Central memory CD8-positive, alpha-beta T cell (primary cell): ENCODE measurements at places on chromosomes 4 and X.
A peak's percentile ranks its signal among the peaks of the same experiment; 100 is the strongest.

- no peak for DNase-seq
These were observed 65.7 kb upstream of the TTC29 start for GRCh38 chr4:147011411-147011810.

- DNase-seq = no peak
These were observed 136.7 kb upstream of the C1QTNF7 start for GRCh38 chr4:15291122-15291521.

GRCh38 chr4:145181091-145181501 lies 707 bp upstream of the OTUD4 start:
- no peak for DNase-seq

- no peak for DNase-seq
These were observed 76.7 kb downstream of the NLGN4X start for GRCh38 chrX:6151971-6152370.

DNA sequence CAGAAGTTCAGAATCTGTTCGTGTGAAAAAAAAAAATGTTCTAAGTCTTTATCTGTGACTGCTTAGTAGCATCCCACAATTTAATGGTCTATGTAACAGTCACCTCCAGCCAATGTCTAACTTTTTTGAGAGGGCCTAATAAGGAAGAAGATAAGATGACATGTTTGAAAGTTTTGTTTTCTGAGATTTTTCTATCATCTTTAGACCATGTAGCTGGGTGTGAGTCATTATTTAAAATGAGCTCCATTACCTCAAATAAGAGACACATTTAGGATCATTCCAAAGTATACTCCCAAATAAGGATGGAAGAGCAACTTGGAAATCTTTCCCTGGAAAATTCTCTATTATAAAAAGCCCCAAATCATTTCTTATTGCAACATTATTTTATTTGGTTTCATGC lies 28.2 kb upstream of the MCF2 start:
- no peak for DNase-seq

DNA sequence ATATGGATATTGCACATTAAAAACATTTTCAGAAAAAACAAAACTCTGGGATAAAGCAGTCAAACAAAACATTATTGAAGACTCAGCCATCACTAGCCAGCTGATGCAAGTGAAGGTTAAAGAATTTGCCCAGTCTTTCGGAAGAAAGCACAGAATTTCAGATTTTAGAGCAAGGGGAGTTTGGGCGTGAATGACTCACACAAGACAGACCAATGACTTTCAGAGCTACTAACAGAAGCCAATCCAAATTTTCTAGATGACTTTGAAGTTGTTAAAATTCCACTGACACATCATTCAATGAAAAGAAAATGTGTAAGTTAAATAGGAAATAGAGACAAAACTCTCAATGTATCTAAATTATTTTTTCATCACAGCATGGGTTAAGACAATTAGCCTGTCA lies 4.0 kb downstream of the MRFAP1L1 start:
- DNase-seq = no peak

DNA sequence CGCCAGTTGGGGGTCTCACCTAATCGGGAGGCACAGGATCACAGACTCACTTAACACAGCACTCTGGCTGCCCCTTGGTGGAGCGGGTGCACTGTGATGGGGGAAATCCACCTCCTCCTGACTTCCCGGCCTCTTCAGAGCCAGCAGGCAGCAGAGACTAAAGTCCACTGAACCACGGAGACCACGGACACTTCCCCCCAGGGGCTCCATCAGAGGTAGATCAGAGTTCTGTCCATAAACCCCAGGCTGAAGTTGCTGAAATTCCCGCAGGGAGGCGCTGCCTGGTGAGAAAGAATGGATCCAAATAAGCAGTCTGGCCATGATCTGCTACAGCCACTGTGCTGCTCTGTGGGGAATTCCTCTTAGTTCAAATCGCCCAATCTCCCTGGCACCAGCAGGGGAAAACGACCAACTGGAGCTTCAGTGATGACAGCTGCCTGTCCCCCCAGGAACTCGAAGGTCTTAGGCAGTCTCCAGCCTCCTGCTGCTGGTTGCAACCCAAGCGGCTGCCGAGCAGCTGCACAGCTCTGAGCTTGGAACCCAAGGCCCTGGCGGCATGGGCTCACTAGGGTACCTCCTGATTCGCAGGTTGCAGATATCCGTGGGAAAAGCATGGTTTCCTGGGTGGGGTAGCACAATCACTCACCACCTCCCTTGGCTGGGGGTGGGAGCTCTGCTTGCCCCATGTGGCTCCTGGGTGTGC lies 106.9 kb upstream of the DCAF12L2 start:
- no peak for DNase-seq

DNA sequence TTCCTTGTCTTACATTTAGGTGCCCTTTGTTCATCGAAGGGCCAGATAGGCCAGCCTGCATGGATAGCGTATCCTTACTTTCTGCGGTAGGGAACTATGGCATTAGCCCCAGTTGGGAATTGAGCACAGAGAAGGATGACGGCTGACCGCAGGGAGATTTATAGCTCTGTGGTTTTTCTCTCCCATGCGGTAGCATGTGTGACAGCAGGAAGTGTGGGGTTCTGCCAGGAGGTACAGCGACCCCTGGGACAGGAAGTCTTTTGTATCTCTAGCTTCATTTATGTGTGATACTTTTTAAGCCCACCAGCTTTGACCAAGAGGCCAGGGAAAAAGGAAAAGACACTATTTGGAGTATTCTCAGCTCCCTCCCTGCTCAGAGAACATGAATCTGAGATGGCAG lies 33.1 kb downstream of the GAB3 start:
- no peak for DNase-seq

- no peak for DNase-seq
These were observed 8.1 kb downstream of the RTL5 start for GRCh38 chrX:72123471-72124185.

DNA sequence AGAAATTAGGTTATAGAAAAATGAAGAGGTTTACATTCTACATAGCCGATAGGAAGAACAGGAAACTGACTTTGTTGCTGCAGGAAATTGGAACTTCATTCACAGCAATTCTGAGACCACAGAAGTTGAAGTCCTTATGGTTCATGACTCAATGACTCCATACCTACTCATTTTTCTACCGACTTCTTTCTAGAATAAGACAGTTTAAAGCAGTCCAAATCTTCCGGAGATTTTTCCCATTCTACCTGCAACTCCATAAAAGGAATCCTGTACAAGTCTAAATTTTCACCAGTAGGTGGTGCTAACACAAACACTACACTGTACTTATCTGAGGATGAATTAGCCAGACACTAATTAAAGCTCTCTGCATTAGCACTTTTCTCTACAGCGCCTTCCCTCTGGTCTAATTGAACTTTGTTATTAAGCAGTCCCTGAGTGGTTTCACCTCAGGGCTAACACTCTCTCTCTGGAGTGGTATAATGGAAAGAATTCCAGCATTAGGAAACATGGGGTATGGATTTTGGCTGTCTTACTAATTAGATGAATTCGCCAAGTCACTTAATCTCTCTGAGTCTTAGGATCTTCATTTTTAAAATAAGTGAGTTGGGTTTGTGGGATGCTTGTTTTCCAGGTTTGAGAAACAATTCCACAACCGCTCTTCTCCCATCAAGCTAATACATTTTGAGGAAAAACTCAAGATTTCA lies 167.9 kb downstream of the SMIM20 start:
- DNase-seq = no peak

DNA sequence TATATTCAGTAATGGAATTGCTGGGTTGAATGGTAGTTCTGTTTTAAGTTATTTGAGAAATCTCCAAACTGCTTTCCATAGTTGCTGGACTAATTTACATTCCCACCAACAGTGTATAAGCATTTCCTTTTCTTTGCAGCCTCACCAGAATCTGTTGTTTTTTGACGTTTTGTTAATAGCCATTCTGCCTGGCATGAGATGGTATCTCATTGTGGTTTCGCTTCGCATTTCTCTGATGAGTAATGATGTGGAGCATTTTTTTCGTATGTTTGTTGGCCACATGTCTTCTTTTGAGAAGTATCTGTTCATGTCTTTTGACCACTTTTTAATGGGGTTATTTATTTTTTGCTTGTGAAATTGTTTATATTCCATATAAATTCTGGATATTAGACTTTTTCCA lies 13.6 kb upstream of the MAGED4B start:
- DNase-seq = no peak

- DNase-seq = peak; percentile 14
These were observed 679.9 kb downstream of the RPA4 start for GRCh38 chrX:97563531-97564133.

DNA sequence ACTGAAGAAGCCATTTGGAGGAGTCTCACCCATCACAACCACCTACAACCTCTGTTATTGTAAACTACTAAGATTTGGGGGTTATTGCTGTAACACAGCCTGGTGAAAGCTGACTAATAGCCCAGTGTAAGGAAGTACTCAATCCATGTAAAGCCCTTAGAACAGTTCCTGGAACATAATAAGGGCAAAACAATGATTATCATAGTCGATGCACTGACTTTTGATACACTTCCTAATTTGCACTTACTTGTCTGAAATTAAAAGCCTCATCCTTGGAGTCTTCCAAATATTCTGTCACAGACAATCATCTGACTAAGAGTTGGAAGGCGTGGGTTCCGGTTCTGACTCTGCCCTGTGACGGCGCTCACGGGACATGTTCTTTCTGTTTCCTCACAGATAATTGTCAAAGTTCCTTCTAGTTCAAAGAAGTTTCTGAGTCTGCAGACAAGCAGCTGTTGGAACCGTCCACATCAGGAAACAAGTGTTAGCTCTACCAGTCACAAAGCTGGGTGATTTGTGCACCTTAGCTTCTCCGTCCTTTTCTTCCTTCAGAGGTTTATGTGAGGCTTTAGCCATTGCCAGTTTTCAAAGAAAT lies 33.4 kb upstream of the RASGEF1B start:
- no peak for DNase-seq

DNA sequence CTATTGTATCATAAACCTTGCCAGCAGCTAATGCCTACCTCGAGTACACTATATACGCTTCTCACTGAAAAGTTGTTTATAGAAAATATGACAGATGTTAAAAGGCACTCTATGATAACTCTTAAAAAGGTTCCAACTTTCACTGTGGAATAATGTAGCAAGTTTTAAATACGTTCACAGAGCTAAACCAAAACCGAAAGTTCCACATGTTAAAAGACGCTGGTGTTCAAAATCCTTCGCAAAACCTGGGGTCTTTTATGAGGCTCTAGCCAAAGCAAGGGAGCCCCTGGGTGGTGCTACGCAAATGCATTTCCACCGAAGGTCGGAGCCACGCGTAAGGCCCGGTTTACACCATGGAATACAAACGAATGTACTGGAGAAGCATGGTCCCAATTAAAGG lies 103.7 kb upstream of the TENM3 start:
- no peak for DNase-seq

DNA sequence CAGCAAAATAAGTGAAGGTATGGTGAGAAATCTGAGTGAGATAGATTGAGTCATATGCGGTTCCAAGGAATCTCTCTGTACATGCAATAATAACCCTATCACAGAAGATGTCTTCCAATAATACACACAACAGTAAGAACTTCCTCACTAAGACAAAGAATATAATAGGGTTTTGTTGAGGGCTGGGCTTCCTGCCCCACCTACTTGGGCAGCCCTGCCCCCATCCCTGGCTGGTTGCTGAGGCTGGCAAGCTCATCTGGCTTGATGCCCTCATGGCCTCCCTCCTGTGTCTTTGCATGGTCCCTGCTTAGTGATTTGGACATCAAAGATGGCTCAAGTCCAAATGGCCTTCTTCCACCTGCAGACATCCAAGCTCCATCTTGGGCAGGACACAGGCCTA lies 2.7 kb downstream of the GEMIN8 start:
- DNase-seq = no peak

GRCh38 chrX:95318882-95319281 lies 1365.8 kb upstream of the DIAPH2 start:
- no peak for DNase-seq

GRCh38 chrX:69144838-69145680 lies 20.2 kb downstream of the PJA1 start:
- no peak for DNase-seq

DNA sequence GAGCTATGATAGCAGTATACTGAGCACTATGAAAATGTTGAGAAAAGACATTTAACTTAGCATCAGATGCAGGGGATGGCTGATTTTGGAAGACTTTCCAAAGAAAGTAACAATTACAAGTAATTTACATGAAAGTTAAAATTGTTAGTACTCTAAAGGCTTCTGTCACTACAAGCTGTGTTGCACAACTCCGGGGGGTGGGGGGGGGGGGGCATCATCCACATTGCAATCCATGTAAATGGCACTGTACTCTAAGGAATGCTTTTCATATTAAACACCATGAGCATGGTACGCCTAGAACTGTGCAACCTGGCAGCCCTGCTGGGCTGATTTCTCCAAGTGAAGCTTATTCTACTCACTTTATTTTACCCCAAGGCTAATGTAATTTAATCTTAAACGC lies 363.4 kb downstream of the TMA16 start:
- DNase-seq = no peak

DNA sequence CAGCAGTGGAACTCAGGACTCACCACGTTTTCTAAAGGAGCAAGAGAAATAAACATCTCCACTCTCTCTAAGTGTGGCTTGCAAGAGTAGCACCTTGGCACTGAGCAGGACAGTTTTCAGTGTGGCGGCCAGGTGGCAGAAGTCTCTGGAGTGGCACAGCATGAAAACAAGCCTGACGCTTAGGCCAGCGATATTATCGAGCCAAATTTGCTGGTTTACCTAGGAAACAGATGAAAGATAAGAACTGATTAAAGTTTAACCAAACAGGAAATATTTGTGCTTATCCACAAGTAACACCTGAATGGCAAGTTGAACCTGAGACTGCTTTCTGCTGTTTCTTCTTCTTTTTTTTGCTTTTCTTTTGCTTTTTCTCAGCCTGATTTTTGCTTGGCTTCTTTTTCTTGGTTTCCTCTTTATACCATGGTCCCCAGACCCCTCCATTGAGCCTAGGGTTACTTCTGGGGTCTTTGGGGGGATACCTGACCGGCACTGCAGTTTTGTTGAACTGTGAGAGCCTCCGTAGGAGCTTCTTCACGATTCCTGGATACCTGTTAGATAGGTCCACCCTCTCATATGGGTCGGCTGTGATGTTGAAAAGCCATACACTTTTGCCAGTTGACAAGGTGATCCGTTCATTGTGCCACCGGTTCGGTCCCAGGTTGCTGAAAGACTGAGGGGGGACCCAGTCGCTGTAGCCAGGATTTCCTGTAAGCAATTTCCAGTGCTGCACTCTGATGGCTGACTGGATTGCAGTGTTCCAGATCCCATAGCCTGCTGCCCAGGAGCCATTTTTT lies 77.3 kb downstream of the ARSJ start:
- peak; percentile 39 for DNase-seq

DNA sequence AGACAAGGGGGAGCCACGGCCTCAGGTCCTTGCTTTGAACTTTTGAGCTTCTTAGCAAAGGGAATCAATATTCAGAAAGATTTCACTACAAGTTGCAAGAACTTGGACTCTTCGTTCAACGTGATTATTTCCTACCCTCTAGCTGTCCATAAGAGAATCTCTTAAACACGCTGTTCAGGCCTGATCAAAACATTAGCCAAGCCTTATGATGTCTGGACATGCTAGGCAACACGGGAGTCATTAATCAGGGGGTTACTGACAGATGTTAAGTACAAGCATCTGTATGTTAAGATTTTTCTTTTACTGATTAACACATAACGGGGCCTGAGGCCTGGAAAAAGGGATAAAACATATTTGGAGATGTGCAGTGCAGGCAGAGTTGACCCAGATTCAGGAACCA lies 138.9 kb upstream of the IL1RAPL2 start:
- no peak for DNase-seq

GRCh38 chr4:138086611-138087041 lies 155.5 kb downstream of the SLC7A11 start:
- DNase-seq = no peak

GRCh38 chr4:115841871-115842270 lies 728.5 kb upstream of the NDST4 start:
- no peak for DNase-seq
